ENCODE measurements at places on chromosomes 13 and 19. TPM values are rescaled to one million over a fixed set of nuclear protein-coding genes. Genes with fewer than 3 reads are reported as not detected.

GRCh38 chr13:107808389-107808788 lies 406.9 kb downstream of the LIG4 start:
- no peak for DNase-seq

DNA sequence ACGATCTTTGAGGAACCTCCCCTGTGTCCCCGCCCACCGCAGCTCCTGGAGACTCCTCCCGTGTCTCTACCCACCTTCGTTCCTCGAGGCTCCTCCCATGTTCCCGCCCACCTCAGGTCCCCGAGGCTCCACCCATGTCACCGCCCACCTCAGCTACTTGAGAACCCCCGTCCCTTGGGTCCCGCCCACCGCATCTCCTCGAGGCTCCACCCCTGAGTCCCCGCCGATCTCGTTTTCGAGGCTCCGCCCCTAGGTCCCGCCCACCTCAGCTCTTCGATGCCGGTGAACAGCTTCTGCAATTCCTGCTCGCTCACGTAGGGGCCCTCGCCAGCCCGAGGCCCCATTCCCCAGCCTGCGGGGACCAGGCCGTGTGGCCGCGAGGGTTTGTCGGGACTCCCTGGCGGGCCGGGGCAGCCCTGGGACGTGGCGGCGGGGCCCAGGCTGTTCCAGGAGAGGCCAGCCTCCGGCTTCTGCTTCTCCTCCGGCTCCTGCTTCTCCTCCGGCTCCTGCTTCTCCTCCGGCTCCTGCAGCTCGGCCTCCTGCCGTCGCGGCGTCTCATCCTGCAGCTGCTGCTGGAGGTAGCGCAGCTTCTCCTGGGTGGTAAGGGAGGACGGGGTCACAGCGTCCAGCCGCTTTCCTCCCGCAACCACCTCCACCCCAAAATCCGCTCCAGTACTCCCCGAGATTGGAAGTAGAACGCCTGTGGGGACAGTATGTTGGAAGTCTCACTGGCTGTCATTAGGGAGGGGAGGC lies 16.7 kb downstream of the TSKS start:
- no peak for DNase-seq

DNA sequence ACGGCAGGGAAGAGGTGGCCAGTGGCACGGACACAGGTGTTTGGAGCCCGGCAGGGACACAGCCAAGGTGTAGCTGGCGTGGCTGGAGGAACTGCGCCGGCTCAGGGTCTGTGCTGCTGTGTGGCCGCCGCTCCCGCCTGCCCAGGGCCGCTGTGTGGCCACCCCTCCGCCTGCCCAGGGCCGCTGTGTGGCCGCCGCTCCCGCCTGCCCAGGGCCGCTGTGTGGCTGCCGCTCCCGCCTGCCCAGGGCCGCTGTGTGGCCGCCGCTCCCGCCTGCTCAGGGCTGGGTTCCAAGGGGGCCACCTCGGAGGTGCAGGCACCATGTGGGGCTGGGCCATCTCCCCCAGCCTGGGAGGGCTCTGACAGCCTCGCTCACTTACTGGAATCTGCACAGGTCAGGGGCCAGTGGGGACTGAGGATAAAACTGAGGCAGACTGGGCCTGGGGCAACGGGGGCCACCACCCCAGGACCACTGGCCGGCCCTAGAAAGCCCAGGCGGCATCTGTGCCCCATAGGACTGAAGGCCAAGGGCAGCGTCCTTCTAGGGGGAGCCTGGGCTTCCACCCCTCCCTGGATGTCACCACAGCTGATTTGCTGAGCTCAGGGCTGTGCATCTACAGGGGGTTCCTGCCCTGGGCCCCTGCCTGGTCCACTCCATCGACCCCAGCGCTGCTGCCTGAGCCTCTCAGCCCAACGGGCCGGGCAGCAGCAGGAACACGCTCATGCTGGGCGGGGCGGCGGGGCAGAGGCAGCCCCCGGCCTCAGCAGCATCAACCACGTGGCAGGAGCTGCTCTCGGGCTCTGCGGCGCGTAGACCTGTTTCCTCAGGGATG lies 21.5 kb downstream of the C13orf46 start:
- no peak for DNase-seq

DNA sequence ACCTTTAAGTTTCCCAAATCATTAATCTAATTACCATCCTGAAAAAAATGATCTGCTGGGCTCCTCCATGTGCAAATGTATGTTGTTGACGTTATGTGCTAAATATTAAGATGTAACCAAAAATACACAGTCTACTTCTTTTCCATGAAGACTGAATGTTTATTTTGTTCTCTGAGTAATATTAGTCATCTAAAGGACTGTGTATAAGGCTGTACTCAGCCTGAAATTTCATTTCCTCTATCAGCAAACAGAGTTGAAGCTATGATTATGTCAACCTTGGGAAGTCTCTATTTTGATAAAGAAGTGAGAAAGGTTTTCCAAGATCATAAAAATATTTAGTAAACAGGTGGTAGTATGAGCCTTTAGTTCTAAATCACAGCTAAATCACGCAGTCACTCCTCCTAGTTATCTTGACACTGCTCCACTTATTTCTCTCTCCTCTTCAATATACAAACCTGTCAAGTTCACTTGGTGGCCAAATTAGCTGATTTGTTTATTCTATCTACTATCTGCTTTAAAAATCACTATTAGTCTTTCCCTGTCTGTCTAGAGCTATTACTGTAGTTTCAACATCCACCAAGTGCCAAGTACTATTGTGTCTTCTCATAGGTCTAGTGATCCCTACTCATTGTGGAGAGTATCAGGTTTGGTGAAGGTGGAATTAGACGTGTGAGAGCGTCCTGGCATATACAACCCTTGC lies 211.7 kb upstream of the STARD13 start:
- DNase-seq: no peak

CGB8 gene
- polyA plus RNA-seq: 0.22 TPM

ELSPBP1 gene
- polyA plus RNA-seq: not detected

LONP1 gene
- 77.4 TPM for polyA plus RNA-seq
